ENCODE measurements at places on chromosomes 6 and 20.

GRCh38 chr20:63225082-63225454, 9.1 kb upstream of the YTHDF1 start:
- no peak for DNase-seq

GRCh38 chr6:49409951-49410542, 53.0 kb downstream of the MMUT start:
- peak; percentile 66 for DNase-seq

DNA sequence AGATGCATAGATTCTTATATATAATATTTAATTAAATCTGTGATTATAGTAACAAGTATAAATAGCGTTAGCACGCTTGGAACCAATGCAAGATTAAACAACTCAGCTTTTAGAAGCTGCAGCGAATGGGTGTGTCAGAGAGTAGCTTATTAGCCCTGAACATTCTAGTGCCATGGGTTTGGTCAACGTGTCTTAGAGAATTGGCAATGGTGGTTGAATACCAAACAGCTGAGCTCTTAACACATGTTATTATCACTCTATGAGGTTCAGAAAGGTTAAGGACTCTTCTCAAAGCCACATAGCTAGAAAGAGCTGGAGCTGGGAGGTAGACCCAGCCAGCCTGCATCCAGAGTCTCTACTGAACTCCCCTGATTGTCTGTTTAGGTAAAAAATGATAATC, 284.2 kb upstream of the CHD6 start:
- no peak for DNase-seq

- DNase-seq, result no peak
Measured at GRCh38 chr6:10643201-10643651, 51.2 kb downstream of the C6orf52 start.

DNA sequence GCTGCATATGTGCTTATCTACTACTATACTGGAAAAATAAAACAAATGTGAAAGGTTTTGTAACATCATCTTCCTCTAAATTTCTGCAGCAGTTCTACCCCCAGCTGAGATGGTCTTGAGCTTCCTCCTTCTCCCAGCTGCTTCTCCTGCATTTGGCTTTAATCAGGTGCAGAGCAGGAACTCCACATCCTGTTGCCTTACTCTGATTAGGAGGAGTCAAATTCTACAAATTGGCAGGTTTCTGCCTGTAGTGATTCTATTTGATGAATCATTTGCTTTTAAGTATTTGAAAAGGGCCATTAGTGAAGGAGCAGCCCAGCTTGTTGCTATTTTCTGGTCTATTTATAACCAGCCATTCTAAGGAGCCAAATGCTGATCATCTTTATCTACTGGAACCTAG, 224.5 kb downstream of the GMDS start:
- DNase-seq, result peak; percentile 45

DNA sequence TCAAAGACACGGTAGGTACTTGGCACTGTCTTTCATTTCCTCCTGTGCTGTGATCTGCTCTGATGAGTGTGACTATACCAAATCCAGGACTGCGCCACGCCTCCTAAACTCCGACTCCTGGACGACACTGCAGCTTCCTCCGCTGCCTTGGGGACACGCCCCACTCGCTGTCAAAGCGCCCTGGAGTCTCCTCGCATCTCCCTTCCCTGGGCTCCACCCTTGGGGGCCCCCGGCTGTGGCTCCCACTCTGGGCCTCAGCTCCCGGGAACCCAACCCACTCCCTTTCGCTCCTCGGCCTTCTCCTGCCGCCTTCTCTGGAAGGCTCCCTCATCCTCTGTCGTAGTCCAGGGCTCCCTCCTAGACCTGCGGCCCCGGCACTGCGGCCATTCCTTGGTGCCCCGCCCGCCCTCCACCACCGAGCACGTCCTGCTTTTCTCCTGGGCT, 61.2 kb downstream of the RSPH3 start:
- no peak for DNase-seq

DNA sequence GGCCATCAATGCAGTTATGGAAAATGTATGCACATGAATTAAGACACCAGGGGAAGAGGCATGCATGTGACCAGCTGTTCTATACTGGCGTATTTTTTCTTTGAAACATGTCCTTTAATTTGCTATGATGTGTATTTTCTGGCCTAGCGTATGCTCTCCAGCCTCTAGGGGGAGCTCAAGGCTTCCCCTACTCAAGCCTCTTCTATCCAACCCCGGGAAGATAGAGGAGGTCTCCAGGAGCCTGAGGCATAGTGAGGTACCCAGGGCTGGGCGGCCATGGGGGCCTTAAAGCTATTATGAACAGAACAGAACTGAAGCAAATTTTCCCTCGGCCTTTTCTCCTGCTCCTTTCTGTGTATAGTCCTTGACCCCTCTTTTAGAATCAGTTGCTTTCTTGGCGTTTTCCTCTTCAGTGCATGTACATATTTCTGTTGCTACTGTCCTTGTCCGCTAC, 528.9 kb downstream of the MAFB start:
- DNase-seq, result no peak

DNA sequence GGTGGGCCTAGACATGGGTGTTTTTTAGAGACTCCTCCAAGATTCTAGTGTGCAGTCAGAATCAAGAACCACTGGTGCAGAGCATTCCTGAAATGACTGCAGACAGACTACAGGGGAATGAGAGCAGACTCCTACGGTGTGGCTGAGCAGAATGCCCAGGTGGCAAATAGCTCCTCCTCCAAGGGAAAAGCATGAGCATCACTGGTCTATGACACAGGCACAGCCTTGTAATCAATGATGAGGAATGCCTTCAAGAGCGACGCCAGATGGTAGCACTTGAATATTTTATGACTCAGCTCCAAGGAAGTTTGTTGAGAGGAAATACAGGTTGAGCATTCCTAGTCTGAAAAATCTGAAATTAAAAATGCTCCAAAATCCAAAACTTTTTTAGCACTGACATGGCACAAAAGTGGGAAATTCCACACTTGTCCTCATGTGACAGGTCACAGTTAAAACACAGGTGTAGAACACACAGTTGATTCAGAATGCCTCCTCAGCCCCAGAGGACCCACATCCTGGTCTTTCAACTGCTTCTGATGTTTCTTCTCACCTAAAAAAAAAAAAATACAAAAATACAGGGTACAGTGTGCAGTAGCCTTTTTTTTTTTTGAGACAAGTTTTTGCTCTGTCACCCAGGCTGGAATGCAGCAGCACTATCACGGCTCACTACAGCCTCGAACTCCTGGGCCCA, 10.6 kb upstream of the FAM8A1 start:
- DNase-seq, result no peak

GRCh38 chr20:63896264-63897105, 1.6 kb downstream of the DNAJC5 start:
- peak; percentile 72 for DNase-seq

DNA sequence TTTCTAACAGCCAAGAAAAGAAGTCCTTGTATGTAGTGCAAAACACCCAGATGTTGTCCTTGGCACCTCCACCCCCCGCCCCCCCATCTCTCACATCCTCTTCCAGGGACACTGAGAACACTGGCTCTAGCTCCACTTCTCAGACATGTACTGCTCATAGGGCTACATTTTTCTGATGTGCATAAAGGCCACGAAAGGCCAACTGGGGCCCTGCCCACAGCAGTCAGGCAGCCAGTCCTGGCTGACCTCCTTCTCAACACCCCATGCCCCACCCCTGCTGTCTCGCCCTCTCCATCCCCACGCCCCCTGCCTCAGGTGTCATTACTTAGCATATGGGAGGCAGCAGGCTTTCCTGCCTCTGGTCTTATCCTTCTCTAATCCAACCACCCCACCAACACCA, 11.3 kb downstream of the GABRR1 start:
- no peak for DNase-seq

- no peak for DNase-seq
Measured at GRCh38 chr6:44712353-44713111, 325.0 kb downstream of the CDC5L start.

- no peak for DNase-seq
Measured at GRCh38 chr6:13319891-13320564, 8.3 kb downstream of the TBC1D7 start.

- no peak for DNase-seq
Measured at GRCh38 chr20:47380481-47380880, 24.0 kb upstream of the ZMYND8 start.

DNA sequence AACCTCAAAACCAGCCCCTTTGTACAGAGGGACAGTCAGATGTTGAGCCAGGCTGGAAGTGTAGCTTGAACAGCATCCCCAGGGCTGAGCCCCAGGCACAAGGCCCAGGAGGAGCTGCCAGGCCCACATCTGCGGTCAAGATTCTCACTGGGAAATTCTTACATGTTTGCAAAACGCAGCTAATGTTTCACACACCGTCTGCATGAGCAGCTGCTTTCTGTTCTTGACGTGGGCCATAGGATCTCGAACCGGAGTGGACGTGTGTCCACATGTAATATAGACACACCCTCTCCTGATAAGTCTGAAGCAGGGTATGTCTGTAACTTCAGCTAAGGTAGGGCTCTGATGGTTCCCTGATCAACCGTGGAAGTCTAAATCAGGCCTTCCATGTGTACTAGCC, 41.3 kb upstream of the TRAF3IP2 start:
- no peak for DNase-seq

- peak; percentile 4 for DNase-seq
Measured at GRCh38 chr6:2063547-2063946, 181.9 kb downstream of the GMDS start.

- no peak for DNase-seq
Measured at GRCh38 chr6:88459189-88459588, 293.0 kb upstream of the CNR1 start.

- DNase-seq, result no peak
Measured at GRCh38 chr6:66278115-66278514, 571.1 kb upstream of the EYS start.

DNA sequence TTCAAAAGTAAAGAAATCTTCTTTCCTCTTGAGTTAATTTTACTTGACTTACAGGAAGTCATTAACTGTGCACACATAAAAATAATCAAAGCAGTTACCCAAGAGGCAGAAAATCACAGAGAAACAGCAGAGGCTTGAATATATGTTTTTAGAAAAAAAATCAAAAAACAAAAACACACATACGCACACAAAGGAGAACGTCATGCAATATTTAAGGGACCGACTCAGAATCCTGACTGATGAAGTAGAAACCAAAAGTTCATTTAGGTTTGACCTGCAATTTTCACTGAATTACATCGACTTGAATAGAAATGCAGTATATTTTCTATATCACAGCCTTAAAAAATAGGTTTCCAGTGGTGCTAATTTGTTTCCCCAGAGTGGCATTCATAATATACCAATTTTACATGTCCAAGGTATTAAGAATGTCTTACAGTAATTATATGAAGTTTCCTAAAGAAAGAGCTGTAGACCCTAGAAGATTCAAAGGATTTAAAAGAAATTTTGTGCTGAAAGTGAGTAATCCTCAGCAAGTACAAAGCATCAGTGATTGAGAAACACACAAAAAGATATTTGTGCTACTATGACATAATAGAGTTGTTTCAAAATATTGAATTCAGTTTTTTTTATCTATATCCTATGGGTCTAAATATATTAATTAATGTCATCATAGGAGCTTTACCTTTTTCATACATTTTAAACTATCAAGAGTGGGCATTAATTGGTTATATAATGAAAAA, 358.5 kb upstream of the RUNX2 start:
- DNase-seq, result no peak

DNA sequence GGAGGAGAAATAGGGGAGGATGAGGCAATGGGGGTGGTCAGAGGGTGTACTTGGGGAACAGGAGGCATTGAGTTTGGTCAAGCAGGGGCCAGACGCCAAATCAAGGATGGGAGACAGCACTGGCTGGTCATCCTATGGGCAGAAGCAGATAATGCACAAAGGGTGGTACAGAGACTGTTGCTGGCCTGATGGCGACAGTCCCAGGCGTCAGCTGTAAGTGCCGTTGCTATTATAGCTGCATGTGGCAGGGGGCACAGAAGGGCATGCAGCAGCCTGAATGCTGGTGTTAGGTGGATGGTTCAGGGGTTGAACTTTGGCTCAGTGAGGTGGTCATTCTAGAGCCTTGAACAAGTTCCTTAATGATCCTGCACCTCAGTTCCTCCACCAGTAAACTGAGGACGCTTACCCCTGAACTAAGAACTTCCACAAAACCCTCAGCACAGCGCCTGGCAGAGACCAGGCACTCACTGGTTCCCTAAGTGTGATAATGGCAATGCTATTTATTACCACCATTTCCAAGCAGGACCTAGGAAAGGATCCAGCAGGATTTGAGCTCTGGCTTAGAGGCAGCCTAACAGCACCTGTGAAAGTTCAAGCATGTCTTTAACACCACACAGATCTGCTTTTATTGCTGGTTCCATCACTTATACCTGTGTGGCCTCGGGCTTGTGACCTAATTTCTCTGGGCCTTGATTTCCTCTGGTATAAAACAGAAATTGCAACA, 162.7 kb downstream of the INSM1 start:
- DNase-seq, result no peak

All from DMS153 (cell line).